ENCODE measurements at places on chromosomes 3 and 15.

- no peak for DNase-seq
Measured at GRCh38 chr15:50057196-50057595, 61.8 kb downstream of the ATP8B4 start.

GRCh38 chr15:63156755-63157117, 541 bp downstream of the RPS27L start:
- DNase-seq = no peak

GRCh38 chr15:63463793-63464192, 40.6 kb upstream of the USP3 start:
- DNase-seq = no peak

GRCh38 chr15:40072216-40072990, 33.4 kb upstream of the SRP14 start:
- no peak for DNase-seq
